ENCODE measurements at places on chromosomes 6 and 20.

- peak; percentile 52 for DNase-seq
Measured at GRCh38 chr20:3890398-3890751, 1.2 kb downstream of the PANK2 start.

DNA sequence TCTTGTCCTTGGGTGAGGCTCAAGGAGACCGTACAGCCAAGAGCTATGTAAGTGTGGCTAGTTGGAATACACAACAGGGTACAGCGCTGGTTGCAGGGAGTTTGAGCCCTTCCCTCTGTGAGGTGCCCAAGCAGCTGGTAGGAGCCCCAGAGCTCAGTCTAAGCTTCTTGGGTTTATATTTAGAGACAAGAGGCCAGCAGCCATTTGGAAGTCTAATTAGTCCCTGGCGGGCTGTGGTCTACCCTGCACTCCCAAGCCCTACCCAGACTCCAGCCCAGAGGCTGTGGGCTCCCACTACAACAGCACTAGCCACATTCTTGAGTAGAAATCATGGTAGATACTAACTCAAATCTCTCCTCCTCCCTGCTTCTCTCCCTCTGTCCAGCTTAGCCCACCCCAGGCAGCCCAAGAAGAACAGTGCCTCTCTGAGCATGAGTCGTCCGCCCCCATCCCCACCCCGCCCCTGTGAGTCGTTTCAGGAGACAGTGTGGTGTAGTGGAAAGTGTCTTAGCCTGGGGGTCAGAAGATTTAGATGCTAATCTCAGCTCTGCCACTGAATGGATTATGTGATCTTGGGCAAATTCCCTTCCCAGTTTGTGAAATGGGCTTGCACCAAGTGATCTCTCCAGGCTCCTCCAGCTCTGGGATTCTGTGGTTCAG lies 37.8 kb downstream of the EIF2S2 start:
- peak; percentile 29 for DNase-seq

GRCh38 chr20:844473-845225 lies 11.1 kb downstream of the FAM110A start:
- DNase-seq: peak; percentile 60

- no peak for DNase-seq
Measured at GRCh38 chr6:43338243-43338642, 29.6 kb upstream of the CRIP3 start.

GRCh38 chr20:41770427-41770826 lies 152.2 kb upstream of the CHD6 start:
- no peak for DNase-seq

DNA sequence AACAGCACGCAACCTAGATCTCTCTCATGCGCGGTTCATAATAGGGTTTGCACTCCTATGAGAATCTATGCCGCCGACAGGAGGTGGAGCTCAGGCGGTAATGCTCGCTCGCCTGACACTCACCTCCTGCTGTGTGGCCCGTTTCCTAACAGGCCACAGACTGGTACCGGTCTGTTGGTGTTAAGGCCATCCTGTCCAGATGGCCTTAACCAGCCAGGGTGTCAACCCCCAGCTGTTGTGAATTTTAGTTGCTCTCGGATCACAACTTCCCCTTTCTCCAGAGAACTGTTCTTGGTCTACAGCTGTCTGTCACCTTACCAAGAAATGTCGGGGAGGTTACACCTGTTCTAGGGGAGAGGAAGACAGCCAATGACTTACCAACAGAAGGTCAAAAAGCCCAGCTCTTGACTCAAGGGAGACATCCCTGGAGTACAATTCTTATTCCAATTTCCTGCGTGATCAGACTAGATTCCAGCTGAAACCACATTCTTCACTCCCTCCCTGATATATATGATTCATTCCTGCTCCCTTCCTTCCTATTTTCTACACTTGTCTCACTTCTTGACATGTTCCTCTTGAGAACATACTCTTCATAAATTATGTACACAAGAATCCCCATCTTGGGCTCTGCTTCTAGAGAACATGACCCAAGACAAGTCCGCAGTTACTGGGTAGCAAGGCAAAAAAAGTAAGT lies 23.1 kb upstream of the DNAAF9 start:
- DNase-seq: peak; percentile 68

GRCh38 chr6:684831-685636 lies 7.9 kb downstream of the EXOC2 start:
- DNase-seq: peak; percentile 42

DNA sequence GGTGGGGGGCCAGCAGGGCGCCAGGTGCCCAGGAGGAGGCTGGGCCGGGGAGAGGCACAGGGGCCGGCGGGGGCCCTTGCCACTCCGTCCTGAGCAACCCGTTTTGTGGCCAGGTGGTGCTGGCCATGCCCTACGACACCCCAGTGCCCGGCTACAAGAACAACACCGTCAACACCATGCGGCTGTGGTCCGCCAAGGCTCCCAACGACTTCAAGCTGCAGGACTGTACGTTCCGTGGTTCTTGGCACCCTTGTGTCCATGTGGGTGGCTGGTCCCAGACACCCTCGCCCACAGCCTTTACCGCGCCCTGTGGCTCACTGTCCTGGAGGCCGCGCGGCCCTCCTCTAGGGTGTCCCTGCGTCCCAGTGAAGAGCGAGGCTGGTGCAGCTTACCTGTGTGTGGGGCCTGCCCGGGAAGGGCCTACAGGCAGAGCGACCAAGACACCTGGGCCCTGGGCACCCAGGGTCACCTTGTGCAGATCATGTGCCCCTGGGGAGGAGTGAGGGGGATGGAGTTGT lies 28.7 kb downstream of the PYGB start:
- DNase-seq: no peak

DNA sequence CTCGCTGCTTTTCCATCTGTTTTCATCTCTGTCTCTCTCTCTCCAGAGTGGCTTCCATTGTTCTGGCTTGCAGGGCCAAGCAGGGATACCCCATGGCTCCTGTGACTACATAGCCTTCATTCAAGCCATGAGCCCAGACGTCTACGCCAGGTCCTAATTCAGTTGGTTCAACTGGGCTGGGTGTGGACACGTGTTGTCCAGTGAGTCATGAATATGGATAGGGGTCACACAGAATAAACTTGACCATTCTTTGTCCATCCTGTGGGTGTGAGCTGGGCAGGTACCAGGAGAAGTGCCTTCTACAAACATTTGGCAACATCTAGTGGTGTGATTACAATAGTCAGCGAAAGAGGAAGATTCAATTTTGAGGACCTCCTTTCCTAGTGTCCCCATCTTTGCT lies 96.9 kb upstream of the ARMC2 start:
- no peak for DNase-seq

DNA sequence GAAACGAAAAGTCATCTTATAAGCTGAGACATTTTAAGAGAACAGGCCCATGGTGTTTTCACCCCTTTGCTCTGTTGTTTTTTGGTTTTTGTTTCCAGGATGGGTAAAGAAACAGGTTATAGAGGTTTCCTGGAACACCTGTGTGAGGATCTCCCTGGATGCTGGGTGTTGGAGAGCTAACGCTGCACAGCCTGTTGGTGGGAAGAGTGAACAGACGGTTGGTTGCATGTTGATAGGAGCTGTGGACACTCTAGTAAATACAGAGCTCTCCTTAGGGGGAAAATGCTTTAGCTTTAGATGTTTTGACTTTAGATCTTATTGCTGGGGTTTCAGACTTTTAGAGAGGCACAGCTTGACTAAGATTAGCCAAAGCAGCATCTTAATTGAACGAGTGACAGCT lies 235.2 kb downstream of the SOX4 start:
- no peak for DNase-seq

DNA sequence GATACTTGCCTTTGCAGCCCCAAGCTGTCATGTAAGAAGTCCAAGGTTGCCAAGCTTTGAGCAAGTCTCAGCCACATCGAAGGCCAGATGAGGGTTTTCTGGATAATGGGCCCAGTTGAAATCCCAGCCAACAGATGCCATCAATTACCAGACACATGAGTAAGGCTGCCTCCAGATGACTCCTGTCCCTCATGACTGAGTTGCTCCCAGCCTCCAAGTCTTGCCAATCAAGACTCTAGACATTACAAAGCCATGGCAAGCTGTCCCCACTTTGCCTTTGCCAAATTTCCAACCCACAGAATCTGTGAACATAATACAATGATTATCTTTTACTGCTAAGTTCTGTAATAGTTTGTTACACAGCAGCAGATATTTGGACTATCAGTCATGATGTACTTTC lies 76.8 kb upstream of the ARMC2 start:
- DNase-seq: no peak

- DNase-seq: no peak
Measured at GRCh38 chr6:33683051-33683571, 28.4 kb downstream of the UQCC2 start.

- no peak for DNase-seq
Measured at GRCh38 chr6:78599526-78599925, 267.8 kb upstream of the IRAK1BP1 start.

DNA sequence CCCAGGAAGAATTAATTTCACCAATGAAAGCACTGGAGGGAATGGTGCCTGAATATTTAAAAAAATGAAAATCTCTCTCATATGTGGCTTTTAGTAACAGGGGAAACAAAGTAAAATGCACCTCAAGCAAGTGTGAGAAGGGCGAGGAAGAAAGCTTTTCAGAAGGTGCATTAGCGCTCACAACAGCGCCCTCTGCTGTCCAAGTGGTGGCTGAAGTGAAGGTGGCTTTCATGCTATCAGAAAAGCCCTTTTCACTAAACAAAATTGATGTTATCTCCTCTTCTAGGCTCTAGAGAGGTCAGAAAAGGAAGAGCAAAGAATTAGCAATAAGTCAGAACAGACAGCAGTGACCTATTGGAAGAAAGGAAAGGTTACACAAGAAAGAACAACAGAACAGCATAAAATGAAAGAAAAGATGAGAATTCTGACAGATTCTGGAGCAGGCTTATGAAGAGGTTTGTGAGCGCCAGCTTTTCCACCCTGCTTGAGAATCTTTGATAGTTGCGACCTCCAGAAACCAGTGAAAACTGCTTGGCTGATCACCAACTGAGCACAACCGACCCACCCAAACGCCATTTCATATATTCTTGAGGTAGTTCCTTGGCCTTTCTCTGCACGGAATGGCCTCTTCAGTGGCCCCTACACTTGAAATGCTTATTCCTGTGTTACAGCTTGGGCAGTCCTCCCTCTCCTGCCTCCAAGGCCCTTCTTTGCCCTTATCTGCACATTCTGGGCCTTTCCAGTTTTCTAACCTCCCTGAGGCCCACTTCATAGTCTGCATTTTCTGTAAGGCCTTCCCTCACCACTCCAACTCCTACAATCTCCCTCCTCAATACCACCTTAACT lies 45.3 kb downstream of the SMLR1 start:
- DNase-seq: peak; percentile 74

DNA sequence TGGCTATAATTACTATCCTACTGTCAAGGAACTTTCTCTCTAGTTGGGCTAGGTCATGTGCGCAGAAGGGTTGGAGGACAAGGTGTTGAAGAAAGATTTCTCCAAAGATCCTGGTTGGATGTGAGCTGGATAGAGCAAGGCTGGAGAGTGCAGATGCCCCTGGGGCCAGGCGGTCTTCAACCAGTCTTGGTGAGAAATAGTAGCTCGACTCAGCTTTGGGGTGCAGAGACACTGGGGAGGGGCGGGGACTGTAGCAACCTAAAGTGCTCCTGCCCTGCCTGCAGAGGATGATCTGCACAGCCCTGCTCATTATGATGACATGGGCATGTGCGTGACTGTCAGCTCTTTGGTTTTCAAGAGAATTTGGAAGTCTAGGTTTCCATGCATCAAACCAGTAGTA lies 35.9 kb downstream of the PHACTR3 start:
- no peak for DNase-seq

- no peak for DNase-seq
Measured at GRCh38 chr6:27477318-27478013, 4.6 kb upstream of the ZNF184 start.

DNA sequence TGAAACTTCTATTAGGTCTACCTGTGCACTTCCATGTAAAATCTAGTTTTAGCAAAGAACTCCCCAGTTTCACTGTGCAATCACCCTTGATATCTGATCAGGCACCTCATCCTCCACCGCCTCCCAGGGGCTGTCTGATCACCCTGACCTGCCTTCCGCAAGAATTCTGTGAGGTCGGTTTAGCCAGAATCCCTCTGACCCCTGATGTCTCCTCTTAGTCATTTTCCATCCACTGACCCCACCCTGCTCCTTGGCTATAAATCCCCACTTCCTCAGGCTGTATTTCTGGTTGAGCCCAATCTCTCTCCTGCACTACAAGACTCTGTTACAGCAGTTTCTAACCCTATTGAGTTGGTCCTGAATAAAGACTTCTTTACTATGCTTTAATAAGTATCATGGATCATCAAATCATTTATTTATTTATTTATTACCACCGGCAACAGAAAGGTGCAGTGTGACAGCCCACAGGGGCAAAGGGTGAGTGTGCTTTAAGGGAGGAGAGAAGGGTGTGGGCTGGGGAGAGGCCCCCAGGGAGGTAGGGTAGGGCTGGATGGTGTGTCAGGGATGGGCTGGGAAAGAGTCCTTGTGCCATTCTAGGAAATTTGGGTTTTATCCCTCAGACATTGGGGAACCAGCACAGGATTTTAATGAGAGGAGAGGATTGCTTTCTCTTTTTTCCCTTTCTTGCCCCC lies 11.2 kb upstream of the SERPINB6 start:
- DNase-seq: peak; percentile 21

- no peak for DNase-seq
Measured at GRCh38 chr6:105041880-105042279, 85.0 kb downstream of the LIN28B start.

DNA sequence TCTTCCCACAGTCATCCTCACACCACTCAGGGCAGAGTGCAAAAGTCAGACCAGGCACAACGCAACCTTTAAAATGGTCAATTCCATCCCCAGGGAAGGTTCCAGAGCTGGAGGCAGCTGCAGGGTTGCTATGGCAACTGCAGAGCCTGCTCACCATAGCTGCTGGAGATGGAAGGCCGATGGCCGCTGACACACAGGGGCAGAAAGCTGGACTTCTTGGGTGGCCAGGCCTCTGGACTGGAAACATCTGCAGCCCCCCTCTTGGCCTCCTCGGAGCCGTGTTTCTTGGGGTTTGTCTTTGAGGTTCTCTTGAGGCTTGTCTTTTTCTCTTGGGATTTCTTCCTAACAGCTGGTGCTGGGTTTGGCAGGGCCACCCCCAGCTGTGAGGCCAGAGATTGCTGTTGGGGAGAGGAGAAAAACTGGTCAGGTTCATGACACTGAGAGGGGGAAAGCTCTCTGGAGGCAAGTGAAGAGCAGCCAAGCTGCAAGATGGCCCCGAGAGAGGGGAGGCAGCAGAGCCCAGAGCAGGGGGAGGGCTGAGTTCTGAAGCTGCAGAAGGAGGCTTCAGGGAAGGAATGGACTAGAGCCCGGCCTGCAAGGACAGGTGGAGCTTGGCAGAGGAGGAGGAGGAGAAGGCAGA lies 10.2 kb downstream of the BNIP5 start:
- DNase-seq: no peak

GRCh38 chr6:1497761-1498105 lies 108.4 kb downstream of the FOXF2 start:
- DNase-seq: no peak

- no peak for DNase-seq
Measured at GRCh38 chr6:124995131-124995530, 32.9 kb downstream of the RNF217 start.

DNA sequence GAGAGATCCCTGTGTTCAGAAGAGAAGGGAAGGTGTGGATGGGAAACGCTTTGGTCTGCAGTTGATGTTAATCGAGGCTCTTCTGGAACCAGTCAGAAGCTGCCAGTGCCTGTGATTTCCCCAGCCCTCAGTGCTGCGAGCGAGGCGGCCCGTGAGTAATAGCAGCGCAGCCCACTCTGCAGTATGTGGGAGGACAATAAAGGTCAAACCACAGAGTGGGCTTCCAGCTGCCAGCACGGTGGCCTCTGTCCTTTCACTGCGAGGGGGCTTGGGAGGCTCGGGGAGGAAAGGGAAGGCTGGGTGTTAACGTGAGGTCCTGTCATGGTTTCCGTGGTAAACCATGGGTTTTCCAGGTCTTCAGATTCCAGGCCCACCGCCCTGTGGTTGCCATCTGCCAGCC lies 32.3 kb upstream of the TAGAP start:
- DNase-seq: no peak

- peak; percentile 15 for DNase-seq
Measured at GRCh38 chr6:5865506-5866031, 141.2 kb downstream of the NRN1 start.

All from suppressor macrophage treated with lipopolysaccharide for 1 hour (primary cell).